ENCODE measurements at places on chromosomes 4 and X. TPM values are rescaled to one million over a fixed set of nuclear protein-coding genes. Genes with fewer than 3 reads are reported as not detected.

- no peaks in the 10 kb centered on the region for H3K4me1 ChIP-seq
- DNase-seq: no peak
- H3K27me3 ChIP-seq: no peaks in the 10 kb centered on the region
- H3K27ac ChIP-seq: no peak overlapping the region
- H3K36me3 ChIP-seq: no peaks in the 10 kb centered on the region
- H3K4me3 ChIP-seq: no peak overlapping the region
These were observed 845.2 kb downstream of the PCDH18 start for GRCh38 chr4:136687118-136687517.

GRCh38 chr4:120331486-120332370 lies 265.1 kb upstream of the MAD2L1 start:
- no peaks in the 10 kb centered on the region for H3K4me1 ChIP-seq
- no peaks in the 10 kb centered on the region for H3K27me3 ChIP-seq
- H3K36me3 ChIP-seq: no peaks in the 10 kb centered on the region

The PPAT gene
- 11.2 TPM for total RNA-seq

The RIBC1 gene
- total RNA-seq: 2.5 TPM

The TRIM60 gene
- total RNA-seq: not detected

DNA sequence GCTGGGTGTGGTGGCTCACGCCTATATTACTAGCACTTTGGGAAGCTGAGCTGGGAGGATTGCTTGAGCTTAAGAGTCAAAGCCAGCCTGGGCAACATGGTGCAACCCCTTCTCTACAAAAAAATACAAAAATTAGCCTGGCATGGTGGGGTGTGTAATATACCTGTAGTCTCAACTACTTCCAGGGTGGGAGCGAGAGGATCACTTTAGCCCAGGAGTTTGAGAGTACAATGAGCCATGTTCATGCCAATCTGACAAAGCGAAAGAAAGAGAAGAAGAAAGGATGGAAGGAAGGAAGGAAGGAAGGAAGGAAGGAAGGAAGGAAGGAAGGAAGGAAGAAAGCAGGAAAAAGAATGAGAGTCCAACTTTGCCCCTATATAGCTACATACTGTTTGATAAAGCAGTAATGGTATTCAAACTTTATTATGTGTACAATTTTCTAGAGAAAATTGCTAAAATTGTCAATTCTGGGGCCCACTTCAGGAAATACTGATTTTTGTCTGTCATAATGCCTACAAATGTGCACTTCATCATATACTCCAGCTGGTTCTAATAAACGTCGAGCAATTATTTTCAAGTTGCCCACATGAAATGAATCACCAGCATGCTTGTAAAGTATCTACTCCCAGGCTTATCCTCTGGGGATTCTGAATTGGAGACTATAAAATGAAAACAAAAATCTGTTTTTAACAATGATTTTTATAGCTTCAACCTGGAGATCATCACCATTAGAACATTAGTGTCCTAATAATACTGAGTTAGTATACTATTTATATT lies 132.3 kb downstream of the NDST4 start:
- no peaks in the 10 kb centered on the region for H3K36me3 ChIP-seq
- DNase-seq: no peak
- no peak overlapping the region for H3K4me3 ChIP-seq
- H3K27ac ChIP-seq: no peak overlapping the region
- H3K4me1 ChIP-seq: no peaks in the 10 kb centered on the region
- no peaks in the 10 kb centered on the region for H3K27me3 ChIP-seq

The IL13RA2 gene
- 0.31 TPM for total RNA-seq

GRCh38 chr4:123995936-123996335 lies 599.3 kb downstream of the SPRY1 start:
- H3K36me3 ChIP-seq: no peaks in the 10 kb centered on the region
- H3K27ac ChIP-seq: no peak overlapping the region
- no peaks in the 10 kb centered on the region for H3K27me3 ChIP-seq

DNA sequence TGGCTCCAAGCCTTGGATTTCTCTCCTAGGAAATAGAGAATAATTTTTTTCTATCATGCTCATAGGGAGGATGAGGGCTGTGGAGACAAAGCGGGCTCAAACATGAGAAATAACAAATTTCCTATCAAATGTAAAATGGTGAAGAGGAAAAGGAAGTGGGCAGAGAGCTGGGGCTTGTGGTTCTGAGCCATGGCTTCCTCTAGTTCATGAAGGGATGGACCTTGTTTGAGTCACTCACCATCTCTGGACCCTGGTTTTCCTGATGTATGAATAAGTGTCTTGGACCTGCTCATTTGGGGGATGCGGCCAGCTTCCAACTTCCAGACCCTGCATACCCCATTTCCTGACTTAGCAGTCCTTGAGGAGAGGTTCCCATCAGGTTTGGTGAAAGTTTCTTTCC lies 63.0 kb downstream of the MSX1 start:
- no peak for DNase-seq
- H3K27me3 ChIP-seq: no peaks in the 10 kb centered on the region
- no peaks in the 10 kb centered on the region for H3K4me1 ChIP-seq
- no peaks in the 10 kb centered on the region for H3K36me3 ChIP-seq
- H3K27ac ChIP-seq: no peak overlapping the region
- H3K4me3 ChIP-seq: no peak overlapping the region

DNA sequence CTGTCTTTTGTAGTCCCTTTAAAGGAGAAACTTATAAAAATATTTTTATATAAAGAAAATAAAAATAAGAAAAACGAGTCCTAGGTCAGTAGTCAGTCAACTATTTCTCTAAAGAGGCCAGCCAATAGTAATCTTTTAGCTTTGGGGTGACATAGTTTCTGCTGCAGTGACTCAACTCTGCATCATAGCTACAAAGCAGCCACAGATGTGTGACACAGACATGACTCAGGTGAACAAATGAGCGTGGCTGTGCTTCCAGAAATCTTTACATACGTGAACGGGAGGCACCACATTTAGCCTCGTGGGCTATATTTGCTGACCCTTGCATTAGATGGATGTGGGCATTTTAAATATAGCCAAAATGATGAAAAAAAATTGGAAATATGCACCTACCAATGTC lies 1862.5 kb upstream of the TENM3 start:
- H3K27me3 ChIP-seq: no peaks in the 10 kb centered on the region
- no peak overlapping the region for H3K27ac ChIP-seq
- no peaks in the 10 kb centered on the region for H3K4me1 ChIP-seq
- no peak for DNase-seq

DNA sequence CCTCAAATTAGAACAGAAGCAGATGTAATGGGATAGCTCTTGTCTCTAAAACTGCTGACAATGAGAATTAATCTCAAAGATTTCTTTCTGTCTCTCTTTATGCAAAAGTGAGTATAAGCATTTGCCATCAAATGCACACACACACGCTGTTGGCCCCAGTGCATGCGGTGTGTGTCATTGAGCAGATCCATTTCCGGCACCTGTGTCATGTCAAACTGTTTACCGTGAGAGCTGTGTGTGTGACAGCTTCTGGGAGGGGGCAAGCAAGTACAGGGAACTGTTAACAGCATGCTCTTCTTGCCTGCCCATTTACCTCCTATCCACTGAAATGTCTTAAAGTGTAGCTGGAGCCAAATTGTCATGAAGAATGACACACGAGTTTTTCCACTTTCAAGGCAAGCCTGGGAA lies 297.9 kb upstream of the FAT4 start:
- no peaks in the 10 kb centered on the region for H3K27me3 ChIP-seq
- H3K27ac ChIP-seq: no peak overlapping the region
- peak; percentile 49 for DNase-seq
- no peaks in the 10 kb centered on the region for H3K36me3 ChIP-seq
- no peaks in the 10 kb centered on the region for H3K4me1 ChIP-seq

DNA sequence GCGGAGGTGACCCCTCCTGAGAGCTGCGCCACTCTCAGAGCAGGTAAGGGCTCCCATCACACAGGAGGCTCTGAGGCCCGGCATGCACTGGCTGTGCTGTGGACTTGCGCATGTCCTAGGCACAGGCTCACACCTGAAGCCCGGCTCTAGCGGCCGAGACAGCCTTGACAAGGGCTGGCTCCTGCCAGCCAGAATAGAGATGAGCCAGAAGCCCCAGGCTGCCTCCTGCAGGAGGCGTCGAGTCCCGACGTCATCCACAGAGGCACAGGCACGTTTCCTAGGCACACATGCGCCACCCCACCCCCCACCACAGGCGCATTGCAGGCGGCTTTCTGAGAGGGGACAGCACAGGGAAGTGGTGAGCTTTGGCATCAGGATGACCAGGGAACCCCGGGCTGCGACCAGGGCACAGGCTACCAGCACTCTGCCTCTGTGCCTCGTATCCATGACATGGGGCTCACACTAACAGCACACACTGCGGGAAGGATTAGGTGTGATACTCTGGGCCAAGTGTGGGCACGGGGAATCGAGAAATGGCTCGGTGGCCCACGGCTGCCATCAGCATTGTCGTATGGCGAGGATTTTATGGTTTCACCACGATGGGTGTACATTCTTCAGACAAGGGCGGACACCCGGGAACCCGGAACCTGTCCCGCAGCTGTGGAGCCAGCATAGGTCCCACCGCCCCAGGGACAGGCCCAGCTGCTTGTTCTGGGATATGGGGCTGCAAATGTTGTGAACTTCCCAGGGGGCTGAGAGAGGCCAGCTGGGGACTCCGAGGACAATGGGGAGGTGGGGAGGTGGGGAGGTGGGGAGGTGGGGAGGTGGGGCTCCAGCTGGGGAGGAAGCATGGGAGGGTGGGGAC lies 90.7 kb upstream of the ADRA2C start:
- no peak overlapping the region for H3K4me3 ChIP-seq
- peaks cover 5% of the 10 kb centered on the region for H3K4me1 ChIP-seq
- no peak for DNase-seq
- no peaks in the 10 kb centered on the region for H3K36me3 ChIP-seq

DNA sequence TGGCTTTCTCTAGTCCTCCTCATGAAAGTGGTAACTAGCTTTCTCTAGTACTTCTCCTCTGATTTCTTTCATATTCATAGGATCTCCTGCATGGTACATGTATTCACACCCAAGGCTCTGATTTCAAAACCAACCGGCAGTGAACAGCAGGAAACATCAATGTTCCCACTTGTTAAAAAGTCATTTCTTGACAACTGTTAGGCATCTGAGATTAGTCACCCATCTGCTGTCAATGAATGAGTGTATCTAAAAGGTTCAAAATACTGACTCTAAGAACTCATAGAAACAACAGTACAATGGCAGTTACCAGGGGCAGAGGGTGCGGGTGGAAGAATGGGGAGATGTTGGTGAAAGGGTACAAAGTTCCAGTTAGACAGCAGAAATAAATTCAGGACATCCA lies 31.5 kb upstream of the PUDP start:
- no peak overlapping the region for H3K27ac ChIP-seq
- DNase-seq: no peak
- H3K27me3 ChIP-seq: no peaks in the 10 kb centered on the region
- H3K4me3 ChIP-seq: no peak overlapping the region
- H3K4me1 ChIP-seq: no peaks in the 10 kb centered on the region
- no peaks in the 10 kb centered on the region for H3K36me3 ChIP-seq

The SPATA4 gene
- 1.2 TPM for total RNA-seq

- DNase-seq: no peak
- no peaks in the 10 kb centered on the region for H3K36me3 ChIP-seq
- no peak overlapping the region for H3K27ac ChIP-seq
- H3K4me1 ChIP-seq: no peaks in the 10 kb centered on the region
These were observed 108.4 kb upstream of the BMP2K start for GRCh38 chr4:78667764-78668163.

- H3K36me3 ChIP-seq: no peaks in the 10 kb centered on the region
- H3K4me1 ChIP-seq: no peaks in the 10 kb centered on the region
- no peak for DNase-seq
- no peak overlapping the region for H3K4me3 ChIP-seq
- H3K27me3 ChIP-seq: no peaks in the 10 kb centered on the region
- H3K27ac ChIP-seq: no peak overlapping the region
These were observed 139.8 kb upstream of the VCX3A start for GRCh38 chrX:6674734-6675133.

GRCh38 chrX:51825436-51825835 lies 68.0 kb upstream of the MAGED1 start:
- no peaks in the 10 kb centered on the region for H3K36me3 ChIP-seq
- peaks cover 2% of the 10 kb centered on the region for H3K27me3 ChIP-seq
- H3K4me1 ChIP-seq: no peaks in the 10 kb centered on the region
- H3K4me3 ChIP-seq: no peak overlapping the region

- H3K27ac ChIP-seq: no peak overlapping the region
- no peaks in the 10 kb centered on the region for H3K36me3 ChIP-seq
- DNase-seq: no peak
These were observed 4.0 kb upstream of the ITM2A start for GRCh38 chrX:79371101-79371500.

The MAGEA9B gene
- total RNA-seq: not detected

The FAM156A gene
- total RNA-seq: 20.5 TPM

GRCh38 chrX:20197641-20198210 lies 56.1 kb upstream of the EIF1AX start:
- peaks cover 6% of the 10 kb centered on the region for H3K27me3 ChIP-seq
- H3K4me1 ChIP-seq: no peaks in the 10 kb centered on the region
- DNase-seq: no peak
- peaks cover 2% of the 10 kb centered on the region for H3K36me3 ChIP-seq
- no peak overlapping the region for H3K27ac ChIP-seq
- H3K4me3 ChIP-seq: no peak overlapping the region

GRCh38 chr4:120225527-120225926 lies 158.9 kb upstream of the MAD2L1 start:
- H3K36me3 ChIP-seq: no peaks in the 10 kb centered on the region
- H3K27ac ChIP-seq: no peak overlapping the region
- H3K27me3 ChIP-seq: no peaks in the 10 kb centered on the region
- no peak overlapping the region for H3K4me3 ChIP-seq

GRCh38 chr4:138297743-138298405 lies 55.7 kb upstream of the SLC7A11 start:
- no peak overlapping the region for H3K27ac ChIP-seq
- no peaks in the 10 kb centered on the region for H3K36me3 ChIP-seq
- no peak overlapping the region for H3K4me3 ChIP-seq
- H3K27me3 ChIP-seq: no peaks in the 10 kb centered on the region

Measured in kidney (tissue), 22 donors.